ENCODE measurements at places on chromosomes 1 and 21.

- no peak for DNase-seq
Measured at GRCh38 chr1:184900507-184900906, 73.8 kb downstream of the NIBAN1 start.

DNA sequence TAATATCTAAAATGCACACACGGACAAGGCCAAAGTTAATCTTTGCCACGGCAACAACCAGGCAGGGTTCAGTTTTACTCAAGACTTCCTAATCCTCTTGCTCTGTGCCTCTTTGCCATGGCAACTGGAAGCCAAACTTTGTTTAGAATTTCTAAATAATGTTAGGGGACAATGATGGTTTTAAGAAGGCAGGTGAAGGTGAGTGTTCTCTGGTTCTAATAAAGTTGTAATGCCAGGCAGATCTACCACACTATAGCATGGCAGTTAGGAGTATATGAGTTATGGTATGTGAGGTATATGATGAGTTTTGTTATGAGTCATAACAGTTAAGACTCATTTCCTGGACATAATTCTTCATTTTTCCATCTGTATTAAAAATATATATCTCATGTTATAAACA, 2.7 kb downstream of the PTPRC start:
- no peak for DNase-seq

- no peak for DNase-seq
Measured at GRCh38 chr1:216779686-216780085, 56.5 kb upstream of the ESRRG start.

DNA sequence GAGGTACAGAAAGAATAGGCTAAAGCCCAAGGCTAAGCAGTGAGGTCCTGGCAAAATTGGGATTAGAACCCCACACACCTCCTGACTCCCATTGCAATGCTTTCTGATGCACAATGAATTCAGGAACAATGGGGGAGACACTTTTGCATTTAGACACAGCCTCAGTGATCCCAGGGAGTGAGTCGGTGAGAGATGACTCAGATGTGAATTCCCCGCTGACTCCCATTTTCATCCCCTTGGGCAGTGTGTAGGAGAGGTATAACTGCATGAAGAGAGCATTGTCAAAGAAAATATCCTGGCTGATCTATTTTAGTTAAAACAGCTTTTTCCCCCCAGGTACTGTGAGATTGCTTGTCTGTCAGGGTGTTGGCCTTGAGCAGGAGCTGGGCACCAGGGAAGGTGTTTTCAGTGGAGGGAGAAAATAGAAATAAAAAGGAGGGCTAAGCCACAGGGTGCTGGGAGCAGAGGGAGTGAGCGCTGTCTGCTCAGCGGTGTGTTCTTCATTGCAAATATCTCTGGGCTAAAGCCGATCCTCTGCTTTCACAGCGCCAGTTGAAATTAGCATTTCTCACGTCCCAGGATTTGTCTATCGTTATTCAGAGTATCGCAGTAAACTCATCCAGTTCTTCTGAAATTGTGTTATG, 247.7 kb upstream of the PTBP2 start:
- DNase-seq = no peak

GRCh38 chr1:20069874-20070273, at the start of gene PLA2G5:
Gene PLA2G5, plus strand, starts transcription at chr1:20070194. Its CDS starts 14,637 bp downstream, at chr1:20084831.
- DNase-seq = no peak

GRCh38 chr1:166307261-166308188, 140.7 kb upstream of the FAM78B start:
- DNase-seq = no peak

DNA sequence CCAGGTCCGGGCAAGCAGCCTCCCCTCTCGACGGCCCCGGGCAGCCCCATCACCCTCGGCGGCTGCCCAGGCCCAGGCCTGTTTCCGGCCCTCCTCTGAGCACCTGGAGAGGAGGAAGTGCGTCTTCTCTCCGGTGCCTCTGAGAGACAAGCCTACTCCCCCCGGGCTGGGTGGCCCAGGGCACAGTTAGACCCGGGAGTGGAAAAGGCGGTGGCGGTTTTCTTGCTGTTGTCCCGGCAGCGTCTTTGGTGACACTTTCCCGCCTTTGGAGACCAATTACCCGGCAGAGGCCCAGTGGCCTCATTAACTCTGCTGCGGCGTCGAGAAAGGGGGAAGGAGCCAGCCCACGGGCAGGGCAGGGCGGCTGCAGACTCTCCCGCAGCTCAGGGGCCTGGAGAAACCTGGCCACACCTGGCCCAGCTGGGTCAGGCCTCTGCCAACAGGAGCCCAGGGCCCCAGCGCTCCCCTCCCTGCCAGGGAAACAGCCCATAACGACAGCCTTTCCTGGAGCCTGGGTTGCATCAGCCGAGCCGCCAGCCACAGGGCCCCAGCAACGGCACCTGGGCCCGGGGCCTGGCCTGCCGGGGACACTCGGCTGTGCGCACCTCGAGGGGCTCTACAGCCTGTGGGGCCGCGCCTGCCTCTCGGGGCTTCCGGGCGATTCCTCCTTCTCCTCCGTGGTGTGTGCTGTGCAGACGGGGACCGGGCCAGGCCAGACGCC, 28.4 kb upstream of the C1orf159 start:
- peak; percentile 63 for DNase-seq

- peak; percentile 84 for DNase-seq
Measured at GRCh38 chr1:213947200-213947801, 40.5 kb upstream of the PROX1 start.

GRCh38 chr1:239511875-239512274, 125.5 kb downstream of the CHRM3 start:
- no peak for DNase-seq

DNA sequence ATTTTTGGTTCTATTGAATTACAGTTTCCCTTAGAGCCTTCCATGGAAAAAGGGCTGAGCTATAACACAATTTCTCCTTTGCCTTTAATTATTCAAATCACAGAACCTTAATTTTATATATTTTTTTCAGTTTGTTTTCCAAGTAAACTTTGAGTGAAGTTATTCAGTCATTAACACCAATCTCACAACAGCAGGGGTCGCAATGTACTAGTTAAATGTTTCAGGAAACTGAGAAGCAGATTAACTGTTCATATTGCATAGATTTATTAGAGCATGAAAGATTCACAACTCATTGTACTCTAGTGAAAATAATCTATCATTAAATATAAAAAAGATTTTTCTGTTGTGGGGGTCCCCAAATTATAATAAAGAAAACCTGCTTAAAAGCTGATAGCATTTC, 64.1 kb downstream of the KIFAP3 start:
- peak; percentile 3 for DNase-seq

DNA sequence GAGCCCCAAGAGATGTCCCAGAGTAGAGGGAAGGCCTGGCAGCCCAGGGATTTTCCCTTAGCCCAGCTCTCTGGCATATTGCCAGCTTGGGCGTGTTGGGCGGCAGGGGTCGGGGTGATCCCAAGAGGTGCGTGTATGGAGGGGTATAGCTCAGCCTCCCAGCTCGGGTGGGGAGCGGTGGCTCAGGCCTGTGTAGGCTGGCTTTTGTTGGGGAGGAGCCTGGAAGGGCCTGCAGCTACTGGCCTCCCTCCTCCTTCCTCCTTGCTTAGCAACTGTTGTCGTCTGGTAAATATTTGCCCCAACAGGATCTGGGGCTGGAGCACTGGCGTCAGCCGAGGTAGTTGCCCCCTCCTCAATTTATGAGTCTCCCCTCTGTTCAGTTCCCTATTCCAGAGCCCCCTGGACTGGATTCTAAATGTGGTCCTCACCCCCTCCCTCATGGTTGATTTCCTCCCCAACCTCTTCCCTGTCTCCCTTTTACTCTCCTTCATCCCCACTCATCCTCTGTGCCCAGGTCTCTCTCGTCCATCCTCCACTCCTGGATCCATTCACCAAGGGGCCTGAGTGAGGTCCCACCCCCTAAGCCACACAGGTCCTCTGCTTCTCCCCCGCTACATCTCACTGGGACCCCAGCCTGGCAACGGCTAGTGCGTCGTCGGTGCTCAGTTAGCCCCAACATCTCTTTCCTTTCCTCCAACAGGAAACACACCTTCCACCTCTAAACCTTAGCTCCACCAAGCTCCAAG, 10.3 kb upstream of the LMNA start:
- peak; percentile 77 for DNase-seq

DNA sequence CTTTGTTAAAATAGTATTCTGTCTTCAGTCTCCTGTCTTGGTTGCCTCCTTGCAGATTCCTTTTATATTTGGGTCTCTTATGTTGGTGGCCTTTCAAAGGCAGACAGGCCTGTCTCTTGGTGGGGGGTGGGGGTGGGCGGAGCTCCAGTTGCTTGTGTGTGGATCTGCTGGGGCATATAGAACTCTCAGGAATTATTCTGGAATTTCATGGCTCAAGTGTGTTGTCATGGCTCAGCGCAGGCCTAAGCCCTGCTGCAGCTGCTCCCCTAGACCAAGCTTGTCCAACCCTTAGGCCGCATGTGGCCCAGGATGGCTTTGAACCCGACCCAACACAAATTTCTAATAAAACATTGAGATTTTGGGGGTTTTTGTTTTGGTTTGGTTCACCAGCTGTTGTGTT, 8.0 kb downstream of the C1orf35 start:
- no peak for DNase-seq

- DNase-seq = no peak
Measured at GRCh38 chr1:173601588-173601987, 1.3 kb downstream of the SLC9C2 start.

GRCh38 chr1:73674945-73675561, 522.9 kb downstream of the LRRIQ3 start:
- peak; percentile 20 for DNase-seq

All from COR-L47 (cell line).